ENCODE measurements at places on chromosomes 6 and 20.

GRCh38 chr20:60046011-60046413 is 87.8 kb downstream of the CDH26 start:
- DNase-seq, result no peak

DNA sequence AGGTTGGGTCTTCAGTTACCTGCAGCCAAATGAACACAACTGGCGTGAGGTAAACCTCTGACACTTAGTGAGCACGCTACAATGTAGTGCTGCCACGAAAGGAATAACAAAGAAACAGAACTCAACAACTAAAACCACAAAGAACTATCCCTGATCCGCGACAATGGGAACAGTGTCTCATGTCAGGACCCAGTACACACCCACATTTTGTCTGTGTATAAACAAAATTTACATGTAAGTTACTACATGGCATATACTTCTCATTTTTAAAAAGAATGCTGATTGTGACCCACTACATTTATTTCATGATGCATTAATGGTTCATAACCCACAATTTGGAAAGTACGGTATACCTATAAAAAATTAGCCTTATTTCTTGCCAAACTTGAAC is 14.1 kb downstream of the FKBP1A start:
- DNase-seq, result no peak

GRCh38 chr6:33771146-33772081 is 17.5 kb downstream of the LEMD2 start:
- peak; percentile 48 for DNase-seq

- DNase-seq, result no peak
Observed at GRCh38 chr6:79574630-79575225, 37.5 kb upstream of the LCA5 start.

- DNase-seq, result no peak
Observed at GRCh38 chr20:17327185-17328148, 100.6 kb downstream of the PCSK2 start.

- DNase-seq, result no peak
Observed at GRCh38 chr20:62751551-62752150, 43.0 kb downstream of the NTSR1 start.

DNA sequence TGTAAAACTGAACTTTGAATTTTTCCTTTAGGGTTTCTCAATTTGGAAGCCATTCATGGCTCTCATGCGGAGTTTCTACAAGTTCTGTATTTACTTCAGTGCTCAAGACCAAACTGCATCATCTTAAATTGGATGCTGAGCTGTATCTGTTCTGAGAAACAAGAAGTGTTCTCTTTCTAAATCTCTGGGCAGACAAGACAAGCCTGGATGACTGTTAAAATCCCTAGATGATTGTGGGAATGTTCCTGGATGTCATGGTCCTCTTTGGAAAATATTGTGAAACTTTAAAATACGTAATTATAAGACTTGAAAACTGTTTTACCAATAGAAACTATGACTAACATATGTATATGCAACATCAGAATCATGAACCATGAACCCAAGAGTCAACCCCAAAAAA is 6.2 kb upstream of the GCM1 start:
- no peak for DNase-seq

- DNase-seq, result no peak
Observed at GRCh38 chr6:34475767-34476328, 10.0 kb downstream of the PACSIN1 start.

GRCh38 chr6:148866657-148867268 is 119.9 kb downstream of the UST start:
- no peak for DNase-seq

DNA sequence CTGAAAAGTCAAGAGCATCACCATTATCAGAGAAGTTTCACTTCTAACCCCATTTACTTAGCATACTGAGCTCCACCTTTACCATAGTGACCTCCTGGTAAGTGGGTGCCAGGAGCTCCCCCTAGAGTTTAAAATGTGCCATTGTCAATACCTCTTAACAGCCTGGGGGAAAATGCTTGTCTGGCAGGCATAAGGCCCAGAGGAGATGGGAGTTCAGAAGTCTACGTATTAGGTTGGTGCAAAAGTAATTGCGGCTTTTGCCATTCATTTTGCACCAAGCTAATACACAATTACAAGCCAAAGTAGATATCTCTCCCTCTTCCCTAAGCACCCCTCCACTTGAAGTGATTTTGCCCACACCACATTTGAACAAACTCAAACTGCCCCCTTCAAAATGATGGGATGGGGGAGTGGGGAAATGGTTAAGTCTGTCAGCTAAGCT is 919.0 kb downstream of the KIF16B start:
- no peak for DNase-seq

DNA sequence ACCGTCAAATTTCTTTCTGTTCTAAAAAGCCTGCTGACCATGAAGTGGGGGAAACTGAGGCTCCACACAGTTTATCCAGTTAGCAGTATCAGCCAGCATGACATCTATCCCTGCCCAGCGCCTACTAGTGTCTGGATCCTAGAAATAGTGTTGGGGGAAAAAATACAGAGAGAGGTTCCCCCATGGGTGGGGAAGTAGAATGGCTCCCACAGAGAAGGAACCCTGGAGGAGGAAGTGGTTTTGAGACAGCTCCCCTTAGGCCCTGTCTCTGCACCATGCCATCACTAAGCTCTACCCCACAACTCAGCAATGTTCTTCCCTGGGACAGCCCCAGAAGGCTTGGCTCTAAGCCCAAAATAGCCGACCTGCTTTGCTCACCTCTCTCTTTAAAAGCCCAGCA is 153.4 kb downstream of the MBOAT1 start:
- DNase-seq, result no peak

DNA sequence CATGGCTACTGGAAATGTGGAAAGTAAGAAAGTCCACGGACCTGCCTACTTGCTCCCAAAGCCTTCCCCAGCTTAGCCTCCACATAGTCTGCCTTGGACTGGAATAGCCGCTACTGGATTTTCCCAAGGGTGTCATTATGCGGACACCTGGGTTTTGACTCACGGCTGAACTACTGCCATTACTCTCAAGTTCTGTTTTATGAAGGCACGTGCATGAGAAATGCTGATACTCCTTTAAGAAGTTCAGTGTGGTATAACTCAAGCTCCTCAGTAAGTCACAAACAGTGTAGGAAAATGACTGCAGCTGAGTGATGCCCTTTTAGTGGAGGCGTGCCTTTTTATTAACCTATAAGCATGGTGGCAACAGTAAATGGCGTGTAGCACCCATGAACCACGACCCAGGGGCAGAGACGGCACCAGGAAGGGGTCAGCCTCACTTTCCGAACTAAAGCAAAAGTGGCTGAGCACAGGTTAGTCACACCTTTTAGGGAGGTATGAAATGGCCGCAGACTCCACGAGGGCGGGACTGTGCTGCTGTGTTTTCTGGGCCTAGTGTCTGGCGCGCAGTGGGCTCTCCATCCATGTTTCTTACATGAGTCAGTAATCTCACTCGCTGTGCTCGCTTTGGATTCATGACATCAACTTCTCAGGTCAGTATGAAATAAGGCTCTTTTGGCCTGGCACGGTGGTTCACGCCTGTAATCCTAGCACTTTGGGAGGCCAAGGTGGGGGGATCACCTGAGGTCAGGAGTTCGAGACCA is 23.9 kb downstream of the PSMG4 start:
- no peak for DNase-seq

DNA sequence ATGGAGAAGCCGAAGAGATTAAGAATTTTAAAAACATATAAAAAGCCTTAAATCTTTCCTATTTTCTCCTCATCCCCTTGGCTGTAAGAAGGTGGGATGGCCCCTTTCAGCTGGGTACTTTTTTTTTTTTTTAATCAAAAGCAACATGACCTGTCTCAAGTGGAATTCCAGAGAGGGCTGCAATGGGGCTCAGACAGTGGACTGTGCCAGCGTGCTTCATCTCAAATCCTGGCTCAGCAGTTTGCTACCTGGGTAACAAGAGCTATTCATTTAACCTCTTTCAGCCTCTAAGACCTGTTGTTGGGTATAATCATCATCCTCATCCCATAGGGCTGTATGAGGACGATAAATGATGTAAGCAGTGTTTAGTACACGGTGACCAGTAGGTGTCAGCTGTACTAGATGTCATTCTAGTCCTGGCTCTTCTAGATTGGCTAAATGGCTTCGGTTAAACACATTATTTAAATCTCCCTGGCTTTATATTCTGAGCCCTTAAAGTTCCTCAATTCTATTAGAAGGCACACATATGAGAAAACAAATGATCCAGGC is 6.9 kb upstream of the PPP1R3G start:
- DNase-seq, result no peak

DNA sequence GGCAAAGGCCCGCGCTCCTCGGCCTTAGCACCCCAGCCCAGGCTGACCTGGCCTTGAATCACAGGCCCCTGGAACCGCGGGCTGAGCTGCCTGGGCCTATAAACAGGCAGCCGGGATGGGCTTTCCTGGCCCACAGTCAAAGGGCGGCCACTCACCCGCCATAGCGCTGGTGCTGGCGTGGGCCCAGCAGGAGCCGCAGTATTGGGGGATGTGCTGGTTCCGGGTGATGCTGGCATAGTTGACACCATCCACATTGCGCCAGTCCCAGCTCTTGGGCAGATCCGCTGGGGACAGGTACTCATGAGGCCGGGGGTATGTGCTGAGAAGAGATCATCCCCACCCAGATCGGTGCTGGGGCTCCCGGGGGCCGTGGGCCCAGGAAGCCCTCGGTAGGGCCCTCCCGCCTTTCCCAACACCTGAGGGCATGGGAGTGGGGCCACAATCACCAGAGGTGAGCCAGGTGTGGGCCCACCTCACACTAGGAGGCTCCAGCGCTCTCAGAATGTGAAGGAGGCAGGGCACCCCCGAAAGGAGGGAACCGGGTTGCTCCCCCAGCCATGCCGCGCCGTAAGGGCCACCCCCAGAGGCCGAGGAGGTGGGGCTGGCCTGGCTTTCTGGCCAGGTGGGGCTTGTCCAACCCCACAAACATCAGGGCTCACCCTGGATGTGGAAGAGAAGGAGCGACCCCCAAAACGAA is 739 bp downstream of the CTSZ start:
- DNase-seq, result no peak

DNA sequence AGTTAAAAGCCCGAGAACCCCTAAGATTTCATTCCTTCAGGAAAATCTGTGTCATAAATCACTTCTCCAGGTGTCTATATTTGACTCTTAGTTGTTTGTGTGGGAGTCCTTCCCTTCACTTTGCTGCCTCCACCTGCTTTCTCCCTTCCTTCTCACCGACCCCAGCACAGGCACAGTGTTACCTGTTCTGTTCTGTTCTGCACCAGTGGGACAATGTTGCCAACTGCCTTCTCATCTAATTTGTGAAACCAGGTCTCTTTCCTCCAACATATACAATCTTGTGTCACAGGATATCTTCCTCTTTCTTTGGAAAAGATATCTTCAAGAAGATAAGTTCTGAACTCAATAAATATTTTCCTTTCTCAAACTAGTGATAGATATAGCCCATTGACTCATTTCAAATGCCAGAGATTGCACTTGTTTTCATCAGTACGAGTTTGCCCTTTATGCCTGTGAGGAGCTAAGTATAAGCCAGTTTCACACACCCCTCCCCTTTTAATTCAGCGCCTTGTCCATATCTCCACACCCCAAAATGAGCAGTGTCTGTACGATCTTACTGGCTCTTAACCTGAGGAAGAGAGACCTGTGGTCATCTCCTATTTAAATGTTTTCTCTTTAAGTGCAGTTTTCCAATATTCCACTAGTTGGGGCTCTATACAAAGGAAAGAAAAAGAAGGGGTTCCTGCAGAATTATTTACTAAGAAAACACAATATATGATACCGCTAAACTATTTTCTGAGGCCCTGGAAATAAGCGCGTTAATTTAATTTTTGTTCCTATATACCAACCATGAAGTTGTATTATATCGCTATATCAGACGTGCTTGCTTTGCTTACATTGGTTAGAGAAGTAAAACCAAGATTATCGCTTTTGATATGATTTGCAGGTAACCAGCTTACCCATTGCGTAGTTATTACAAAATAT is 81.6 kb upstream of the PREP start:
- no peak for DNase-seq

GRCh38 chr20:49612127-49612738 is 44.3 kb upstream of the PTGIS start:
- DNase-seq, result no peak

DNA sequence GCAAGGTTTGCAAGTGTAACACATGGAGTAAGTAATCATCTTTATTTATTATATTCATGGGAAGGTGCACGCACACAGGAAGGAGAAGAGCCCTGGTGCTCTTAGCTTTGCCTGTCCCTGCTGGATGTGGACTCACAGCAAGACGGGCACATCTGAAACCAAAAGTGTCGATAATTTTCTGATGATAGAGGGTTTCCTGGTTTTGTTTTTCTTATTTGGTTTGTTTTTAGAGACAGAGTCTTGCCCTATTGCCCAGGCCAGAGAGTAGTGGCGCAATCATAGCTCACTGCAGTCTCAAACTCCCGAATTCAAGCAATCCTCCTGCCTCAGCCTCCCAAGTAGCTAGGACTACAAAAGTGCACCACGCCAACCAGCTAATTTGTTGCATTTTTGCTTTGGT is 7.8 kb upstream of the KHDC1L start:
- DNase-seq, result no peak

- DNase-seq, result no peak
Observed at GRCh38 chr6:150697515-150697914, 97.8 kb downstream of the PLEKHG1 start.

- DNase-seq, result no peak
Observed at GRCh38 chr6:149896491-149896890, 1.4 kb downstream of the RAET1E start.

DNA sequence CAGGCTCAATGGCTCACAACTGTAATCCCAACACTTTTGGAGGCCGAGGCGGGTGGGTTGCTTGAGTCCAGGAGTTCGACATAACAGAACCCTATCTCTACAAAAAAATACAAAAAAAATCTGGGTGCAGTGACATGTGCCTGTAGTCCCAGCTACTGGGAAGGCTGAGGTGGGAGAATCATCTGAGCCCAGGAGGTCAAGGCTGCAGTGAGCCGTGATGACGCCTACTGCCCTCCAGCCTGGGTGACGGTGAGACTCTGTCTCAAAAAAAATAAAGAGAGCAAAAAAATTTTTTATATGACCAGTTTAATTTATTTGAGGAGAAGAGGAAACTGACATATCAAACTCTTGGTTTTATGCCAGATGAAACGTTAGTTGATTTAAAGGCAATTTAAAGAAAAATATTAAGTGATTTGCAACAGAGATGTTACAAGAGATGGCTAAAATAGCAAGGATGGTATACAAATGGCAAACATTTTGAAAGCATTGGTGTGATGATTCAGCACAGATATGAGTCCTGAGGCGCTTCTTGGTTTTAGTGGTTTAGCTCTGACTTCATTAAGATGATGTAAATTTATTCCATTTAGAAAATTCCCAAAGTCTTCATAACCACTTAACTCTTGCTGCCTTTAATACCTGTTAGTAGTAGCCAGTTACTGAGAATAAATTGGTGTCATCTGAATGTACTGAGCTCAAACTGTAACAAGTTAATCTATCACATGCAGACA is 17.7 kb downstream of the GTF2H5 start:
- no peak for DNase-seq

- peak; percentile 99 for DNase-seq
Observed at GRCh38 chr6:151390276-151390850, 996 bp downstream of the ZBTB2 start.

DNA sequence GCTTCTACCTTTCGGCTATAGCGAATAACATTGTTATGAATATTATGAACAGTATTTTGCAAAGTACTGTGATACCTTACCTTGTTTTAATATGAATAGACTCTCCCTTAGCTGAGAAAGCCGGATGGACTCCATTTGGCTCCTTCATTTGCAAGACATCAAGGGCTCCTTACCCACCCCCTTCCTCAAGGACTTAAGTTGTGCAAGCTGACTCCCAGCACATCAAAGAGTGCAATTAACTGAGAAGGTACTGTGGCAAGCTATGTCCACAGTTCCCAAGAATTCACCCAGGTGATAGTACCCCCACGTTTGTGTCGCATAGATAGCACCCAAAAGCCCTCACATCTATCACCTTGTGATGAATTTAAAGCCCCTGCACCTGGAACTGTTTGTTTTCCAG is 11.2 kb downstream of the CST5 start:
- DNase-seq, result no peak
